Urothelium cell line (cell line): ENCODE measurements at places on chromosomes 1 and 21.

DNA sequence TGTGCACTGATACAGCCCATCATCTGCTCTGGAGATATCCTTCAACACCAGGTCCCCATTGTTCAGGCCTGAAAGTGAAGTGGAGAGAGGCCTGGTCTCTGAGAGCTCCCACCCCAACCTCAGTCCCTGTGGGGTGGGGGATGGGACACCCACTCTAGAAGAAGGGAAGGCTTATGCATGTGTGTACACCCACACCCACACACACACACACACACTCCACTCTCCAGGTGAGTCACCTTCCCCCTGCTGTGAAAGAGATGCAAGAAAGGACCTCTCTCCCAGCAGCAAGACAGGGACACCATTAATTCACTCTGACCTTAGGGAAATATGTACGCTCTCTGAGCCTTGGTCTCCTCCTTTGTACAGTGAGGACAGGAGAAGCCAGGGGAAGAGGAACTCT lies 5.9 kb downstream of the VSIG8 start:
- no peak for DNase-seq

DNA sequence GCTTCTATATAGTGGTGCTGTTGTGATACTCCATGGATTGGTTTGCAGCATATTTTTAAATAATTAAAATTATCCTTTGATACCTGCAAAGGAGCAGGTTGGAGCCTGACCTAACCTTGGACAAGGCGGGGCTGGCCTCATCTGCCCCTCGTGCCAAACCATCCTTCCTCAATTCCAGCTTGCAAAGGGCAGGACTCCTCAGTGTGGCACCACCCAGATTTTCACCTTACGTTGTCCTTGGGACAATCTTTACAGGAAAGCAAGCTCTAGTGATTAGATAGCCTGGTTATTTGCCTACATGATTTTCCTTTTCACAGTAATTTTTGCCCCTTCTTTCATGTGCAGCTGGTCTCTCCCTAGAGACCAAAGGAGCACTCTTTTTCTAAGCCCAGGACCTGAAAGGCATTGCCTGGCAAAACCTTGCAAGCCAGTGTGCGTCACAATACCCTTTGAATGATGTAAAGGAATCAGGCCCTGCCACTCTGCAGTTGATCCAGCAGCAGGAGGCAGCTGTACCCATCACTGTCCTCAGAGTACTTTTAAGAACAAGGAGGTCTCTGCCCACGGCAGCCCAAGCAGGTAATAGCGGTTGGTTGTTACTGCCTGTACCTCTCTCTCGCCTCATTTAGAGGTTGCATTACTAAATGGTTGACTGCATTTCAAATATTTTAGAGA lies 99.4 kb downstream of the ADSS2 start:
- no peak for DNase-seq

GRCh38 chr1:93304716-93305138 lies 41.0 kb upstream of the DR1 start:
- peak; percentile 46 for DNase-seq

DNA sequence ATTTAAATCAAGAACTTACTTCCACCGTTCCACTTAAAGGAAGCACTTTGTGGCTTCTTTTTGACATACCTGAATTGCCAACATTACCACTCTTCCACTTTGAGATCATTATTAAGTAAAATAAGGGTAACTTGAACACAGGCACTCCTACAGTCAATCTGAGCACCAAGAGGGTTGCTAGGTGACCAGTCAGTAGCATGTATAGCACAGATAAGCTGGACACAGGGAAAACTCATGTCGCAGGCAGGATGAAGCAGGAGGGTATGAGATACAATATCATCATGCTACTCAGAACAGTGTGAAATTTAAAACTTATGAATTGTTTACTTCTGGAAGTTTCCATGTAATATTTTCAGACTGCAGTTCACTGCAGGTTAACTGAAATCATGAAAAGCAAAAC lies 47.0 kb upstream of the RAP1GAP start:
- no peak for DNase-seq

DNA sequence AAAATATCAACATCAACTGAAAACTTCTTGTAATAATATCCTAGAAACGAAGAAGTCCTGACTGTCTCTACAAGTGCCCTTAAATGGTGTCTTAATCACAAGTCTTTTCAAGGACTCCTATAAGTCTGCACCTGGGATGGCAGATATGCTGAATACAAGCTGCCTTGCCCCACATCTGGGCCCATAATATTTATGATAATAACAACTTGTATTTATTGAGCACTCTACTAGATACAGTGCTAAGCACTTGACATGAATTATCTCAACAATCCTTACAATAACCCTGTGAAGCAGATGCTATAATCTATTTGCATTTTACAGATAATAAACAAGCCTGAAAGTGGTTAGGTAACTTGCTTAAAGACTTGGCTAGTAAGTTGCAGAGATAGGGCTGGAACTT lies 78.0 kb upstream of the ZNF648 start:
- DNase-seq: no peak

GRCh38 chr1:233565313-233565712 lies 48.6 kb upstream of the KCNK1 start:
- DNase-seq: no peak

DNA sequence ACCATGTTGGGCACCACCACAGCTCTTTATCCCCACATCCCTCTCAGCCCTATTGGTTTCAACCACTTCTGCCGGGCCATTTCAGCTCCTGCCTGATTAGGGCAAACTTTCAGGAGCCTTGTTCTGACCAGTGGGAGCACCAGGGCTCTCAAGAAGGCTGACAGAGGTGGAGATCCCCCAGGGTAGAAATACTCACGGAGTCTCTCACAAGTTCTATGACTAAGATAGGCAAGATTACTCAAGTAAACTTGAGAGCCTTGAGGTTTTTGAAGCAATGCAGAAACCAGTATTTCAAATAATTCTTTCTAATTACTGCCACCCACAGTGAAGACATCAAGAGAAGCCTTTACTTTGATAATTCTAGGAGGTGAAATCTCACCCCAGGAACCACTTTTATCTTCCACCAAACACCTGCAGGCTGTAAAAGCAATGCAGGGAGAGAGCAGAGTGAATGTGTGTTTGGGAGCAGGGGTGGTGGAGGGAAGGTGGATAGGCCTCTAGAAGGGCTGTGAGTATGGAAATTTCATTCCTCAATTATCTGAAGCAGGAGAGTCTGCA lies 6.6 kb upstream of the PTCH2 start:
- no peak for DNase-seq

DNA sequence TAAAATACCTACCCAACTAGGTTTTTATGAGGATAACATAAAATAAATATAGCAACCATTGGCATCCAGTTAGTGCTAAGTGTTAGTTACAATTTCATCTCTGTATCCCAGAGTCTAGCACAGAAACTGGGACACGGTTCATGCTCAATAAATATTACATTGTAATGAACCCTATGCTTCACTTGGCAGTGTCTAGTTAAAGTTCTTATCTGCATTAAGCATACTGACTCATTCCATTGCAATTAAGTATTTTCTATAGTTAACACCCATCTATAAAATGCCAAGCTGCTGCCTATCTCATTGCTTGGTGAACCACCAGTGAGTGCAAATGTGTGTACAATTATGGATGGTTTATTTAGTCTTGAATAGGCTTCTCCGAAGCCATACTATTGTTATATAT lies 15.2 kb downstream of the CHML start:
- DNase-seq: no peak

DNA sequence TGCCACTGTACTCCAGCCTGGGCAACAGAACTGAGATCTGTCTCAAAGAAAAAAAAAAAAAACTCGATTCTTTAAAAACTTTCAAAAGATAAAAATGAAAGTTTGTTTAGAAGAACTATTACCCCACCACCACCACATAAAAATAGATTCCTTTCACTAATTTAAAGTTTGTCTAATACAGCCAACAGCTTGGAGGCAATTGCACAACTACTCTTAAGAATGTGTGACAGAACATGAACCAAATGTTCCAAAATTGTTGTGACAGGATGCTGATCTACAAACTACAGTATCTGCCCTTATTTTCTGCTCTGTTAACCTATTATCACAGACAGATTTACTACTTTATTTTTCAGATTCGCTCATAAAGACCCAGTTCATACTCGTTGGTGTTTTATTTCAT lies 5.5 kb upstream of the TGFBR3 start:
- no peak for DNase-seq

- DNase-seq: no peak
Observed at GRCh38 chr21:39386194-39386593, 37.3 kb upstream of the HMGN1 start.

DNA sequence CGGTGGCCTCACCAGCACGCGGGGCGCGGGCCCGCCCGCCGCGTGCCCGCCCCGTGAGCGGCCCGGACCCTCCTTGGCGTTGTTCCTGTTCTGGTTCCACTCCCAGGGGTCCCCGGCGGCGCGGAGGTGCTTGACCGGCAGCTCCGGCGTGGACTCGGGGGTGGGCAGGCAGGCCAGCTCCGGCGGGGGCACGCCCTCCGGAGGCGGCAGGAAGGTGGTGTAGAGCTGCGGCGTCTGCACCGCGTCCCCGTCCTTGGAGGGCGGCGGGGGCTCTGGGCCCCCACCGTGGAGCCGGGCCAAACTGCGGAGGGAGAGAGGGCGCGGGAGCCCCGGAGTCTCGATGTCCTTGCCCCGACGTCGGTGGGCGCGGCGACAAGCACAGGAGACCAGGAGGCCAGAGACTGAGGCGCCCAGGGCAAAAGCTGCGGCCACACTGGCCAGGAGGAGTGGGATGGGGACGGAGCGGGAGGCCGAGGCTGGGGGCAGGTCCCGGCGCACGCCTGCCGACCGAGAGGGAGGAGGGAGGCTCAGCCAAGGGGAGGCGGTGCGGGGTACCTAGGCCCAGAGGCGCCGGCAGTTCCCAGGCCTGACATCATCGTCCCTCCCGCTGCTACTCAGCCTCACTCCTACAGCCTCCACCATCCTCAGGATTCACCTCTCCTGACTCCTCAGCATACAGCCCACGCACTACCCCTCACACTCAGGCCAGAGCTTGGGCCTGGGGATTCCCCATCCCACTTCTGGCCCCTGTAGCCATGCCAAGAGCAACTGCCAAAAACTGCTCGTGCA lies 13.2 kb downstream of the SEMA6C start:
- no peak for DNase-seq

GRCh38 chr1:25137521-25138395 lies 94.5 kb downstream of the SYF2 start:
- DNase-seq: no peak

DNA sequence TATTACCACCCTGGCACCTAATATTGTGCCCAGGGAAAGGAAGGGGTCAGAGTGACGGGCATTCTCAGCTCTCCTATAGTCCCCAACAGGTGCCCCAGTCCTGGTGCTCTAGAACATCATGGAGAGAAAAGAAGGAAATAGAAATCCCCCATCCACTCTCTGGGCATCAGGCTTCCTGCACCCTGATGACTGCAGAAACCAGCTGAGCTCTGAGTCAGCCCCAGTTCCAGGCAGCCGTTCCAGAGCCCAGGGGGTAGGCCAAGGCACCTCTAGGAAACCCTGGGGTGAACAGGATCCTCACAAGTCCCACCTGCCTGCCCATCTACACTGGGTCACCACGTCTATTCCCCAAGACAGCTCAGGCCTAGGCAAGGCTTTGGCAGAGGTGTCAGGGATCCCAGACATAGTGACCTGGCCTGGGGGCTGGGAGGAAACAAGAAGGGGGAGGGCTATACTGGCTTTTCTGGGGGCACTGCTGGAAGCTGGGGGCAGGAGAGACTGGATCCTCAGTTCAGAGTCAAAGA lies 709 bp downstream of the NECTIN4 start:
- no peak for DNase-seq

DNA sequence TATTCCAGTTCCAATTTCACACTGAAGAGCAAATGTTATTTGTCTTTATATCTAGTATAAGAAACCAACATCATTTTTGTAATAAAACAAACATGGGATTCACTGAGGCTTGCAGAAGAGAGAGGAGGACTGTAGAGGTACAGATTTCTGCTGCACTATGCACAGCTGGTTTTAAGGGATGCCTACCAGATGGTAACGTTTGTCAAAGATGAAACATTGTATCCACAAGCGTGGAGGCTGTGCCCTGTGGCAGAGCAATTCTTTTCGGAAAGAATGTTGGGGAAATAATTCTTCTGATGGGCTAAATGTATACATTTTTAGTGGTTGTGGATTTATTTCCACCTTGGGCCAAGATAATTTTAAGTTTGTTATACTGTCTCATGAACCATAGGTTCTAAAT lies 272.4 kb downstream of the DUSP10 start:
- no peak for DNase-seq

DNA sequence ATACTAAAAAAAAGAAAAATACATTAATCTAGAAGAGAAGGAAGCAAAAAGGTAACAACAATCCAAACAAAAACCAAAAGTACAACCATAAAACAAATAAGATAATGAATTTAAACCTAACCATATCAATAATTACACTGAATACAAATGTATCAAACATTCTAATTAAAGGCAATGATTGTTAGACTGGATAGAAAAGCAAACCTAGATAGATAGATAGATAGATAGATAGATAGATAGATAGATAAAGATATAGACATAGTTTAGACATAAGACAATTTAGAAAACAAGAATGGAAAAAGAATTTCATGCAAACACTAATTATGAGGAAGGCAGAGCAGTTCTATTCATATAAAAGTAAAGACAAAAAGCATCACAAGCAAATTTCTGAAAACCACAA lies 24.9 kb downstream of the DENND1B start:
- no peak for DNase-seq

DNA sequence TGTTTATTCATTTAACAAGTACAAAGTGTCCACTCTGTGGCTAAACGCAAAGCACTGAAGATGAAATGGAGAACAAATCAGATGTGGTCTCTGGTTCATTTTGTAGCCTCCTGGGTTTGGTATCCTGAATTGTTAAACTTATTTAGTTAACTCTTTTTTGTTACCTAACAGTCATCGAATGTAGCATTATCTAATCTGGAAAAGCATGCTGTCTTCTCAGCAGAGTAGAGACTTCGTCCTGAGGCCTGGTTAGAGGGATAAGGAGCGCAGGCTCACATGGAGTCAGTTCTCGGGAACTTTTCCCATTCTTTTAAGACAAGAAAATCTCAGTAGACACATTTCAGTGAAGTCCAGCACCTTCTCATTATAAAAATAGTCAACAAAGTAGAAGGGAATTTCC lies 33.1 kb upstream of the SH3D21 start:
- DNase-seq: no peak

- peak; percentile 52 for DNase-seq
Observed at GRCh38 chr1:223683586-223684487, 18.3 kb upstream of the CAPN8 start.
